ENCODE measurements at places on chromosomes 5 and 9.

DNA sequence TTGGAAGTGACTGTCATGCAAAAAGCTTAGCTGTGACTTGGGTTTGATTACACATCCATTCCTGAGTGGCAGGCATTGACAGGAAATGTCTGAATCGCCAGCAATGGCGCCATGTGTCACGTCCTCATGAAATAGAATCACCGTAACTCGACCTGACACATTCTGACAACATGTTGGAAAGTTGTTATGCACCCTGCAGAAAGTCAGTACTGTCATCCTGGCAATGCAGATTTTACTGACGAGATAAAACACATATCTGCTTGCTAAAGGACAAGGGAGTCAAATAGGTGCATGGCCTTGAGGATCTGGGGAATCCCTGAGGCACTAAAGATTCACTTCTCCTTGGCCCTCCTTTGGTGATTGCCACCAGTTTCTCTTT is 344.2 kb downstream of the SPATA31D1 start:
- DNase-seq, result no peak

GRCh38 chr5:168347368-168348083 is 56.1 kb downstream of the WWC1 start:
- DNase-seq, result no peak

DNA sequence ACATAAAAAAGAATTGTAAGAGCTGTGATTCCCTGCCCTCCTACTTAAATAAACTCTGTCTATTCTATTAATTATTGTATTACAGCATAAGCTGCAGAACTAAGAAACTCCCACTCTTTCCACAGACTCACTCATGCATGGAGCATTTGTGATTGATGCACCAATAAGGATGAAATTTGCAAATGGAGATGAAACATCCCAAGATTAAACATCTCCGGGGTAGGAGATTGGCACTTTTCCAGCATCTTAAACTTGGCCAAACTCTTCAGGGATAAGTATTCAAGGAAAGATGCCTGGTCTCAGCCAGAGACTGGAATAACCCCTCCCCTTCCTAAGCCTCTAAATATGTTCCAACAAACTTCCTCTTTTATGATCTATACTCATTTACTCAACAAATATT is 472.0 kb downstream of the ACTL7B start:
- no peak for DNase-seq

- DNase-seq, result no peak
These were observed 26.9 kb downstream of the RASEF start for GRCh38 chr9:83036043-83036442.

- no peak for DNase-seq
These were observed 327.0 kb upstream of the KLF4 start for GRCh38 chr9:107816561-107817021.

DNA sequence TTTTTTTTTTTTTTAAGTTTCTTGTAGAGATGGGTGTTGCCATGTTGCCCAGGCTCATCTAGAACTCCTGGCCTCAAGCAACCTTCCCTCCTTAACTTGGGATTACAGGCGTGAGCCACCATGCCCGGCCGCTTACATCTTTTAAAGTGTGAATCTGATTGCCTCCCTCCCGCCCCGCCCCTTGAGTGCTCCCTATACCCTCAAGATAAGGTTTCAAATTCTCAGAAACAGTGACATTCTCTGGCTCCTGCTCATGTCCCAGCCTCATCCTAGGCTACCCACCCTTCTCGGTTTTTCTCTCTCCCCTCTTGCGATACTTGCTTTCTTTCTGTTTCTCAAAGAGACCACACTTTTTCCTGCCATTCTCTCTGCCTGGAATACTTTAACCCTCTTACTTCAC is 12.4 kb downstream of the MORN5 start:
- no peak for DNase-seq

GRCh38 chr9:33297432-33297831 is 7.1 kb downstream of the NFX1 start:
- DNase-seq, result no peak

GRCh38 chr5:55258339-55258738 is 24.9 kb upstream of the CCNO start:
- no peak for DNase-seq

- DNase-seq, result no peak
These were observed 349.9 kb downstream of the PIK3R1 start for GRCh38 chr5:68565427-68565826.

- DNase-seq, result no peak
These were observed 36.3 kb upstream of the FBXL17 start for GRCh38 chr5:108418197-108418596.

GRCh38 chr5:146103594-146103993 is 1.8 kb downstream of the PLAC8L1 start:
- no peak for DNase-seq

GRCh38 chr5:25891691-25892090 is 1146.7 kb downstream of the CDH9 start:
- no peak for DNase-seq

- no peak for DNase-seq
These were observed 30.4 kb downstream of the GADD45G start for GRCh38 chr9:89634995-89635742.

DNA sequence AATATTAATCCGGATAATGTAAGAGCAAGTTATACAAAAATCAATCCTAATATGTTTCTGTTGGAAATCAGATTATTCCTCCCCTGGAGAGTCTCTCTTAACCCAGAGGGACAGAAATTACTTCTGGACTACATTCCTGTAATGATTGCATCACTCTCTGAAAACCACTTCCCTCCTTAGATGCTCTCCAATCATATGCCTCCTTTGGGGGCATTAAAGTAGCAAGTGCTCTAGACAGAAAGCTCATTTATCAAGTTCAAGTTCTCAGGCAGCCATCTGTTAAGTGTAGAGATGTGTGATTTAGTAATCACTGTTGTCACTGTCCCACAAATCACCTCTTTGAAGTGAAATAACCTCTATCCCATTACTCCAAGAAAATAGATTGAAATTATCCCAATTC is 247.1 kb downstream of the SLCO4C1 start:
- no peak for DNase-seq

DNA sequence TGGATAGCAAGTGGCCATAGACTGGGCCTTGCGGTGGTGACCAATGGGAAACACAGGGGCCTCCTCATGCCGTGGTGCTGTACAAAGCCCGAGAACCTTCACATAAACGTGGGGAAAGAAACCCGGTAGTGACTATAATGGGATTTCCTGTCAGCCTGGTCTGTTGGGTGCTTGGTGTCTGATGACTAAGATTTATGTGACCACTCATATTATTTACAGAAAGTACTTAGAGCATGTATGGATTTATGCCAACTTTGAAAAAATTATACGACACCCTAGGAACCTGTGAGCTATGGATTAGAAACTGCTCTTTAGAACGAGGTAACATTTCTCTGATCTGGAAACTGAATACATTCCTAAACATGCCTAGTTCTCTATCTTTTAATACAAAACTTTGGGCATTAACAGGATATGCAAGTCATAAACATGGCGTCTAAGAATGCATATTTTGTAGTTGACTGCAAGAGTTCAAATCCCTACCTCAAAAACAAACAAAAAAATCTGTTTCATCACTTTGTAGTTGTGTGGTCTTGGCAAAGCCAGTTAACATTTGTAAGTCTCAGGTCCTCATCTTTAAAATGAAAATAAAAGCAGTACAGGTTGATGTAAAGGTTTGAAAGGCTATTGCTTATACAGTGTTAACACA is 85.4 kb downstream of the TMEM167A start:
- no peak for DNase-seq

DNA sequence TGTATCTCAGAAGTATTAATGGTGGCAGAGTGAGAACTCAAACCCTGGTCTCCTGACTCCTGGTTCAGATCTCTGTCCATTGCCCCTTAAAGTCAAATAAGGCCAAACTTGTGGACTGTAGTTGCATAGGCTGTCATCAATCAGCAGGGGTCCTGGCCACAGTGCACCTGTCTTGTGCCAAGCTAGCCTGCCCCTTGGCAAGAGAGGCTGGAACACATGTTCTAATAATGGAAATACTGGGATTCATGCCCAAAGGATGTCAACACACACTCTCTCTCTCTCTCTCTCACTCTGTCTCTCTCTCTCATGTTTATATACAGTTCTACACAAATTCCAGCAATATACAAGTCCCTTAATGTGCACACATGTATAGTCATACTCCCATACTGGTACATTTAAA is 44.3 kb downstream of the GLRA1 start:
- no peak for DNase-seq

GRCh38 chr5:150058480-150059126 is 27.8 kb downstream of the CSF1R start:
- no peak for DNase-seq

GRCh38 chr5:73388740-73389139 is 59.8 kb downstream of the FOXD1 start:
- no peak for DNase-seq

GRCh38 chr9:135340726-135341475 is 138.7 kb upstream of the PPP1R26 start:
- DNase-seq, result no peak

- no peak for DNase-seq
These were observed 475.1 kb downstream of the SPOCK1 start for GRCh38 chr5:137024044-137024443.

DNA sequence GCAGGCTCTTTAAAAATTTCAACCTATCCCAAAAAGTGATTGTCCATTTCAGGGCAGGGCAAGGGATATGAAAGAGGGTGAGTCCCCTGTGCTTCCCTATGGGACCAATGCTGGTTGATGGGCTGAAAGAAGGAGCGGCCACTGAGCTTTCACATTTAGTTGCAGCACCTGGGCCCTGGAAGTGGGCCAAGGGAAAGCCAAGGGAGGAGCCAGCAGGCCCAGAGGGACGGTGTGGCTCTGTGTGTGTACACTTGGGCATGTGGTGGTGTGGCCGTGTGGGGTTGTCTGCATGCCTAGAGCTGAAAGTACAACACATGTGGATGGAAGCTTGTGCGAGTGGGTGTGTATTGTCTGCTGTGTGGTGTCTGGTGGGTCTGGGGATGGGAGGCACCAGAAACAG is 14.0 kb upstream of the PSMD5 start:
- no peak for DNase-seq

GRCh38 chr5:160064995-160065614 is 54.1 kb downstream of the PWWP2A start:
- no peak for DNase-seq

DNA sequence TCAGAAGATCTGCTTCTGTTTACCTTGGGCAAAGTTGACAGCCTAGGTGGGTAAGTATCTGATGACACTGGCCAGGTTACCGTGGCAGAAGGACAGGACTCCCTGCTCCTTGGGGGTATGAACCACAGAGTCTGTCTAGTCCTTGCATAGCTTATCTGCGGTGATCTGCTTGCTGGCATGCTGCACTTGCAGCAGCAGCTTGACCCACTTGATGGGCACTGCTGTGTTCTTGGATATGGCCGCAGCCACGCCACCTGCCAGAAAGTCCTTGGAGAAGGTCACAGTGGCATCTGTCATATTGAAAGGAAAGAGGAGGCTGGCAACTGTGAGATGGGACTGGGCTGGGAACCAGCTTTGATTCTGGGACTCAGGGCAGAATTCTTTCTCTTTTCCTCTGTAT is 35.9 kb upstream of the POC5 start:
- no peak for DNase-seq

All from activated CD4-positive, CD25-positive, alpha-beta regulatory T cell (primary cell).